ENCODE measurements at places on chromosomes 7 and 10.
A peak's percentile ranks its signal among the peaks of the same experiment; 100 is the strongest.

- no peak for DNase-seq
Measured at GRCh38 chr10:21943633-21944265, 59.8 kb downstream of the DNAJC1 start.

DNA sequence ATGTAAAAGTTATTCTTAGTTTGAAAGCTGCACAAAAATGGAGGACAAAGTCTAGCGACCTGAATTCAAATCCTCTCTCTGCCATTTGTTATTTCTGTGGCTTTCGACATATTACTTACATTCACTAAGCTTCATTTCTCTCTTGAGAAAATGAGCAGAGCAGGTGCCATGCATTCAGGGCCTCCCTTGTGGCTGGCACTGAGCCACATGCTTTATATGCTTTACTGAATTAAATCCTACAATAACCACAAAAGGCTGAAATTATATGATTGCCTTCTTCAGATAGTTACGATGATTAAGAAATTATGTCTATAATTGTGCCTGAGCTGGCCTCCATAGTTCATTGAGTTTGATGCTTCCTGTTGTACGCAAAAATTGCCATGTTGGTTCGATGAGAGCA is 98.7 kb downstream of the NPSR1 start:
- no peak for DNase-seq

GRCh38 chr10:68208424-68209042 is 23.4 kb downstream of the ATOH7 start:
- no peak for DNase-seq

- peak; percentile 47 for DNase-seq
Measured at GRCh38 chr7:121395494-121395960, 581 bp downstream of the FAM3C start.

DNA sequence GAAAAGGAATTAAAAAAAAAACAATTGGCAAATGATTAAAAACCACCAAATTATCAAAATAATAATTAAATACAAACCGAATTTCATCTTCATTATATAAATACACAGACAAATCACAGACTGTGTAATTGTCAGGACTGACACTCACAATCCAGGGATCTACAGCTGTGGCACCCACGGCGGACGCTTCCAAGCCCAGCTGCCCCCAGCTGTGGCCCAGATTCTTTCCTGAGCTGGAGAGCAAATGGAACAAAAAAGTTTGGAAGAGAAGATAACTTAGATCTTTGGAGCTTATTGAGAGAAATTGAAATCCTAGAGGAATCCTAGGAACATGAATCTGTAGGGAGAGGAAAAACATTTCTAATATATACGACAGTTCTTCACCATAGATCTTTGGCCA is 316.1 kb downstream of the OTUD1 start:
- no peak for DNase-seq

DNA sequence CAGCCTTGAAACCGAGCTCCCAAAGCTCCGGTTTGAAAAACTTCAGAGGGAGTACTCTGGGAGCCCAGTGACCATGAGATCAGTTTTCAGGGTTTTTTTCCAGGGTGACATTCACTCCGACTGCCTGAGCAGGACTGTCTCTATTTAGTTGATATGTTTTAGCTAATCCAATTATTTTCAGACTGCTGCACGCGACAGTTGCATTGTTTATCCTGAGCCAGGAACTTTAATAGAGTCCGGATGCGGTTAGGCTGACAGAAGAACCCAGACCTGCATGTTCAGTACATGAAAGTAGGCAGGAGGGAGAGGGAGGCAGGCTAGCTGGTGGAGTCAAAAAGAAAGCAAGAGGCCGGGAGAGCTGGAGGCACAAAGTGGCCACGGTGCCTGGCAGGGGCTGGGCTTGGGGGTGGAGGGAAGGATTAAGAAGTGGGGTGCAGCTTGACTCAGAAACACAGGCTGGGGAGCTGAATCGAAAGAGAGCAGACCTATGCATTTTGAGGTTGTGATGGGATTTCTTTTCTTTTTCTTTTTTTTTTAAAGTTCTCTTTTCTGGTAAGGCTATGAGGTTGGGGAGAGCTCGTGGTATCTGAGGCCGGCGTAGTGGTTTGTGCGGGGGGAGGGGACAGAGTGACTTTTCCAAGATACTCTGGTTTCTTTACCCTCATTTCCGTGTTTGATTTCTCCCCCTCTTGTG is 5.7 kb downstream of the GATA3 start:
- DNase-seq: no peak

All from activated CD4-positive, alpha-beta T cell treated with anti-CD3 and anti-CD28 coated beads, Interleukin-2, amount 50 U/mL, for 4 hours (primary cell).